Esophagus squamous epithelium (tissue), 5 donors: ENCODE measurements at places on chromosomes 4 and X.

DNA sequence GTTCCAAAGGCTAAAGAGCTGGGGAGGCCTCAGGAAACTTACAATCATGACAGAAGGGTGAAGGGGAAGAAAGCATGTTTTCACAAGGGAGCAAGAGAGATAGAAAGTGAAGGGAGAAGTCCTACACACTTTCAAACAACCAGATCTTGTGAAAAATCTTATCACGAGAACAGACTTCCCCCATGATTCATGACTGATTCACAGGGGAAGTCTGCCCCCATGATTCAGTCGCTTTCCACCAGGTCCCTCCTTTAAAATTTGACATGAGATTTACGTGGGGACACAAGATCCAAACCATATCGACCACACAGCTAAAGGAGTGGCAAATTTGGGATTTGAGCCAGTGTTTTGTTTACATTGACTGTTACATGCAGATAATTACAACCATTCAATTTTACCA lies 971.1 kb upstream of the HS3ST1 start:
- no peak for DNase-seq

DNA sequence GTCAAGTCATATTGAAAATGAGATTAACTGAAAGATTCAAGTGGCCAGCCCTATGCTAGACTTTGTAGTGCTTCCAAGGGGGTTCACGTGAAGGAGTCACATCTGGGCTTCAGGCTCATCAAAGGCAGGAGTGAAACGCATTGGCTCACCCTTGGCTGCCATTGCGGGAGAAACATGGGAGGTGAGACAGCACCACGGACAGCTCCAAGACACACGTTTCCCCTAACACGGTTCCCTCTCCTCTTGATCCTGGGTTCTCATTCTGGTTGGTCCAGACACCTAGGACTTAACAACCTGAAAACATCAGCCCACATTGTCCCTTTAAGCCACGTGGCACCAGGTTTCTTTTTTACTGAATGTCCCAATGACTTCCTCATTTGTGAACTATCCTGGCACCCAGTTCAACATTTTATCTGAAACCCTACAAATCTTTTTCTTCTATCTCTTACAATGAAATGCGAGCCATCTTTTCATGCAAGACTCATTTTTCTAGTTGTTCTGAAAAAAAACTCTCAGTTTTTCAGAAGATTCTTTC lies 279.0 kb upstream of the VCX3A start:
- no peak for DNase-seq

- no peak for DNase-seq
Measured at GRCh38 chr4:183164963-183165362, 65.9 kb downstream of the WWC2 start.

- no peak for DNase-seq
Measured at GRCh38 chr4:122882857-122883735, 39.3 kb downstream of the NUDT6 start.

GRCh38 chr4:147289181-147289580 lies 191.7 kb upstream of the EDNRA start:
- no peak for DNase-seq

- no peak for DNase-seq
Measured at GRCh38 chrX:143854006-143854405, 29.9 kb upstream of the UBE2NL start.

DNA sequence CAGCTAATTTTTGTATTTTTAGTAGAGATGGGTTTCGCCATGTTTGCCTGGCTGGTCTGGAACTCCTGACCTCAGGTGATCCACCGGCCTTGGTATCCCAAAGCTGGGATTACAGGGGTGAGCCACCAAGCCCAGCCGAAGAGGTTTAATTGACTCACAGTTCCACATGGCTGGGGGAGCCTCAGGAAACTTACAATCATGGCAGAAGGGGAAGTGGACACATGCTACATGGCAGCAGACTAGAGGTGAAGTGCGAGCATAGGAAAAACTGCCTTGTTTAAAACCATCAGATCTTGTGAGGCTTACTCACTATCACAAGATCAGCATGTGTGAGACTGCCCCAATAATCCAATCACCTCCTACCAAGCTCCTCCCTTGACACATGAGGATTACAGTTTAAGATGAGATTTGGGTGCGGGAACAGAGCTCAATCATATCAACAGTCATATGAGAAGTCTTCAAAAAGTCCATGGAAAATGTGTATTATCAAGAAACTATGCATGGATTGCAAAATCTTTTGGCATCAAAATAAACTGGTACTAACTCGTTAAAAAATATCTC lies 25.8 kb upstream of the RPL39 start:
- DNase-seq, result no peak

DNA sequence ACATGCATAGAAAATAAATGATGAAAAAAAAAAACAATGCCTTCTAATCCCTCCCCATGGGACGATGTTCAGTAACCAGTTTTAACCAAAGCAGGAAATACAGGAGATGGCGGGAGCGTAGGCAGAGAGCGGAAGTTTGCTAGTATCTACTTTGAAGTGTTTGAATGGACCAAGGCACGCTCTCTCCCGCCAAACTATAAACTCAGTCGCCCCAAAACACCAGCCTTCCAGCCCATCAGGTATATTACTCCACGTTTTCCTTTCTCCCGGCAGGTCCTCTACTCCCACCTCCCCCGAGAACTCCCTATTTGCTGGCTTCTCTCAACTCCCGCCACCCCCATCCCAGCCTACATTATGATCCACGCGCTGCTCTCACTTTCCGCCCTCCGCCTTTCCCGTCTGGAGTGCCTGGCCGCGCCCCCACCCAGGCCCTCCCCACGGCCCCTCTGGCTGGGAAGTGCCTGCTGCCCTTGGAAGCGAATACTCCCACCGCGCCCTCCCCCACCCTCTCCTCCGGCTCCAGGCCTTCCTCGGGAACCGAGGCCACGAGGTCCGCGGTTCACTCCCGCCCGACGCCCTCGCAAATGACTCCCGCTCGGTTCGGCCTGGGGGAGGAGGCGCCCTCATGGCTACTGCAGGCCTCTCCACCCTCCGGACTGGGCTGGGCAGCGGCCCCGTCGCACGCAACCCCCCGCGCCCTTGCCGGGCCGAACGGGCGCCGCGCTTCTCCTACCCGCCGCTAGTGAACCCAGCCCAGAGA lies 723 bp downstream of the DHX15 start:
- DNase-seq, result no peak

DNA sequence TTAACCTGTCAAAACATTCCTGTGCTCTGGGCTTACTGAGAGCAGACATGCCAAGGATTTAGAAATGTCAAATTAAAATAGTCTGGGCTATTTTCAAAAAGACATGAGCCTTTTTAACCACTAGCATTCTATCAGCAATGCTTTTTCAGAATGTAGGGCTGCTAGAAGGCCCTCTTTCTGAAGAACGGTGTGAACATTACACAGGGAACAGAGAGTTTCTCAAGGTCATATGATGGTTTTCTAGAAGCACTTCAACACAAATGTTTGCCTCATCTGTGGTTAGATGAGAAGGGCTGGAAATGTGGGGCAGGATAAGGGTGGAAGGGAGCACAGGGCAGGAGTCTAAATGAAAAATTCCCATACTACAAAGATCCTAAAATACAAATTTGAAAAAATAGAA lies 39.3 kb downstream of the GRIA3 start:
- no peak for DNase-seq

GRCh38 chr4:156635051-156635450 lies 336.5 kb downstream of the PDGFC start:
- DNase-seq, result no peak
